ENCODE measurements at places on chromosomes 7 and 10.

DNA sequence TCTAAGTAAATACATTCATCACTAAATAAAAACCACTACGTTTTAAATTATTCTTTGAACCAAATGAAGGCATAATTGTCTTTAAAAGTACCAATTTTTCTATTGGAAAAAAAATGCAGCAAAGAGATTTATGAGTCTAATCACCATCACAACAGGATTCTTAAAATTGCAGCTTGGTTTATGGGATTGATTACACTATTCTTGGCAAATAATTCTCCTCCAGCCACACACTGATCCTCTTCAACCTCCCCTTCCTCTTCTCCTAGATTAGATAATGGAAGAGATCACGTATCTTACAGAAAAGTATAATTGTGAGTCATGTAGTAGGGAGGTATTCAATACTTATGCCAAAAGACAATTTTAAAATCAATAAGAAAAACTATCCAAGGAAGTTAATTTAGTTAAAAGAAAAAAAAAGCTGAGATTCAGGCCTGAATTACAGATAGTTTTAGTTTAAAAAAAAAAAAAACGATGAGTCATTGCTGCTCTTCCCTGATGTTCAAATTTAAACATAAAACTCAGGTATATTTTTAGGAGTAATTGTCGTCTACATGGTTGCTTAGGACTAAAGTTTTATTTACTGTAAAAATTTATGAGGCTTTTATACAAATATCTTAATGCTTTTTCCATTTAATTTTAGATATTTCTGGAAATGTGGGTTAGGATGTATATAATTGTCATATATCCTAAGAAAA, 133.7 kb upstream of the CDK1 start:
- no peak for DNase-seq

DNA sequence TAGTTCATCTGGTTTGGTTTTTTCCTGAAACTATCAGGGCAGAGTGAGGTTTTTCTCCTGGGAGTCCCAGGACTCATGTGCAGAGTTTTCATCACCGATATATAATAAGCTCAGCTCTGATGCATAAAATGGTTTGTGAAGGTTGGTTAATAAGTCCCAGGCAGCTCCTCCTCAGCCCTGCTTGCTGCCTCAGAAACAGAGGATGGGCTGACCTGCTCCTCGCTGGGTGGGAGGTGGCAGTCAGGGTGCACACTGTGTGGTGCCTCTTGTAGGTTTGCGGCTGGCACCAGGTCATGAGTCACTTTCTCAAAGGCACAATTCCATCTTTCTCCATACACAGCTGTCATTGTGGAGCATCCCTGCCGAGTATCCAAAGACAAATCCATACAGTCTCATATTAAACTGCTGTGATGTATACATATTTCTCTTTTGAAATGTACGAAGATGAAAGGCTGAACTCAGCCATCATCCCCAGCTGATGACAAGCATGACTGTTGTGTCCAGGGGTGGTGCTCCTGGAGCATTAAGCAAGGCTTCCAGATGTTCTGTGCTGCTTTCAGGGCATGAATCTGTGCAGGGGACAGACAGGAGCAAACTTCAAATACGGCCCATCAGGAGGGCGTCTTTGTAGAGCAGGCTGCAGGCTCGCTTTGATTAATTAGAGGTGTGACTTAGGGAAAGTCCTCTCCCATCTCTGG, 125.7 kb upstream of the NPS start:
- no peak for DNase-seq

DNA sequence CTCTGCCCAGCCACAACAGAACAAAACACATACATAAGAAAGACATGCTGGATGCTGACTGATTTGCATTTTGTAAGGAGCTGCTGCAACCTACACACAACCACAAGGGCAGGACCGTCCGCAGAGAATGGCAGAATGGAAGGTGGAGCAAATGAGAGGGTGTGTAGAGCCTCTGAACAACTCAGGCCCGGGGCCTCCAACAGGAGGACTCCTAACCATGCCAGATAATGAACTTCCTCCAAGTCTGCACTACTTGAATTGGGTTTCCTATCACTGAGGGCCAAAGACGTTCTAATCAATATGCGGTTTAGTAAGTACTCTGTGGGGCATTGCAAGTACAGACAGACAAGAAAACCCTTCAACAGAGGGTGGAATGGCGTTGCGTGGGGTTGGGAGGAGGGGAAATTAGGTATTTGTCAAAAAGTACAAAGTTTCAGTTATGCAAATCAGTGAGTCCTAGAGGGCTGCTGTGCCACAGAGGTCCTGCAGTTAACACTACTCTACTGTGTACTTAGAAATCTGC, 14.6 kb downstream of the VOPP1 start:
- DNase-seq, result no peak

DNA sequence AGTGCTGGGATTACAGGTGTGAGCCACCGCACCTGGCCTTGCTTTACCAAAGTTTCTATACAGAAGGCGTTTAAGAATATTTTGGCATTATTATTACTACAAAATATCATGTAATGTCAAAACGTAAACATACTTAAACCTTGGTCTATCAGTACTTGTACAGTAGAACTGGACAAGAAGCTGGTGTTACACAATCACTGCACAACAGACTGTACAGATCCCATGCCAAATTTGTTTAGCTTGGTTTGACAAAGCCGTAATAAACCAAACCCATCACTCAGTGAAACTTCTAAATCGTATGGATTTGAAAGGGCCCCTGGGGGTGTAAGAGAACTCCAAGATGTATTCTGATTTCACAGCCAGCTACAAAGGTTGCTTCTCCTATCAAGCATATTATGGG, 51.8 kb upstream of the RHEB start:
- DNase-seq, result no peak

- no peak for DNase-seq
Measured at GRCh38 chr7:120997882-120998474, 9.5 kb downstream of the CPED1 start.

GRCh38 chr7:154918741-154919140, 84.2 kb downstream of the PAXIP1 start:
- DNase-seq, result peak; percentile 36

GRCh38 chr10:18400201-18400905, 251.0 kb downstream of the NSUN6 start:
- no peak for DNase-seq

GRCh38 chr10:114902151-114902550, 35.8 kb upstream of the TRUB1 start:
- DNase-seq, result no peak

DNA sequence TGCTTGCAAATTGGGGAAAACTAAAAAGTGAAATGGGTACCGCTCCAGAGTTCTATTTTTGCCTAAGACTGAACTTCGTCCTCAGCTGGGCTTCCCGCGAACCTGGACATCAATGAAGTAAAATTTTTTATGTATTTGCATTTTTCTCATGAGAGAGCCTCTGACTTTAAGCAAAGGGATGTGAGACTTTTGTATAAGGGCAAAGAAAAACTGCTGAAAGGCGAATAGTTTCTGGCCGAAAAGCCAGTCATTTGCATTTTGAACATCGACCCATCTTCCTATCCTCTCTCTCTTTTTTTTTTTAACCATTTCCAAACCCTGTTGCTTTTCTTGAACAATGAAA, 573 bp downstream of the PMPCB start:
- no peak for DNase-seq

GRCh38 chr10:92997620-92998019, 63.0 kb upstream of the CYP26C1 start:
- DNase-seq, result no peak

- DNase-seq, result no peak
Measured at GRCh38 chr7:45937301-45937700, 16.2 kb upstream of the IGFBP3 start.

- DNase-seq, result no peak
Measured at GRCh38 chr10:3896161-3896560, 111.2 kb upstream of the KLF6 start.

DNA sequence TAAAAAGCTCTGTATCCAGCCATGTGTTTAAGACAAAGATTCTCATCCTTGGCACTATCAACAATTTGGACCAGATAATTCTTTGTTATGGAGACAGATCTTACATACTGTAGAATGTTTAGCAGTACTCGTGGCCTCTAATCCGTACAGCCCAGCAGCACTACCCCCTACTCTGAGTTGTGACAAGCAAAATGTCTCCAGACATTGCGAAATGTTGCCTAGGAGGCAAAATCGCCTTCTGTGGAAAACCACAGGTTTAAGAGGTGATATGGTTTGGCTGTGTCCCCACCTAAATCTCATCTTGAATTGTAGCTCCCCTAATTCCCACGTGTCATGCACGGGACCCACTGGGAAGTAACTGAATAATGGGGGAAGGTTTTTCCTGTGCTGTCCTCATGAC, 186.7 kb downstream of the CHCHD3 start:
- DNase-seq, result no peak

DNA sequence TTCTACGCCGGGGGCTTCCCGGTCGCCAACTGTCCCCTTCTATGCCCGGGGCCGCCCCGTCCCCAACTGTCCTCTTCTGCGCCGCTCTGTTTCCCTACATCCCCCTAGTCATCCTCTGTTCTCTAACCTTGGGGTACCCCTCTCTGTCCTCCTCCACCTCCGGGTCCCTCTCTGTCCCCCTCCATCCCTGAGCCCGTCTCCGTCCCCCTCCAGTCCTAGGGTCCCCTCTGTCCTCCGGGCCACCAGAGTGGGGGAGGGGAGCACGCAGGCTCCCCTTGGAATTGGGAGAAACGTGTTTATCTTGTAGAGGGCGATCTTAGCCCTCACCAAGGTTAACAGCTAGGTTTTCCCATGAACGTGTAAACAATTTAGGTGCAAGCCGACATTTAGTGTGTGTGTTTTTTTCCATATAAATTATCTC, 852 bp upstream of the KLF6 start:
- DNase-seq, result peak; percentile 67

DNA sequence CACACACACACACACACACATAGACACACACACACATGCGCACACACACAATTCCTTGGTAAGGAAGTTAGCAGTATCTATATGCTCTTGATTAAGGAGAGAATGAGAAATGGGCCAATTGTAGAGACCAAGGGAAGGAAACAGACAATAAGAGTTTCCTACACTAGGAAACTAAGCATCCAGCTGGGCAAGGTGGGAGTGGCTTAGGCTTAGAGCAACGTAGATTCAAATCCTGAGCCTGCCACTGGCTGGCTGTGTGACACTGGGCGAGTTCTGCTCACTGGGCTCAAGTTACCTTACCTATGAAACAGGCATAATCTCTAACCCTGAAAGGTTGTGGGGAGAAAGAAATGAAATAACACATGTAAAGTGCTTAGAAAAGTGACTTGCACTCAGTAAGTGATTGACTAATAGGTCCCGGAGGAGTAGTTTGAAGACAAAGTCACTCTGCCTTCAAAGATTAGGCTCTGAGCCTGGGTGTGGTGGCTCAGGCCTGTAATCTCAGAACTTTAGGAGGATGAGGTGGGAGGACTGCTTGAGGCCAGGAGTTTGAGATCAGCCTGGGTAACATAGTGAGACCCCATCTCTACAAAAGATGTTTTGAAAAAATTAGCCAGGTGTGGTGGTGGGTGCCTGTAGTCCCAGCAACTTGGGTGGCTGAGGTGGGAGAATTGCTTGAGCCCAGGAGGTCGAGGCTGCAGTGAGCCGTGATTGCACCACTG, 701.4 kb downstream of the PARD3 start:
- DNase-seq, result no peak

- no peak for DNase-seq
Measured at GRCh38 chr10:69087590-69088470, at the start of gene SRGN. Gene SRGN (plus strand): TSS chr10:69088103. CDS start chr10:69088158, 55 bp downstream.

- peak; percentile 29 for DNase-seq
Measured at GRCh38 chr10:113094114-113094486, 144.1 kb downstream of the TCF7L2 start.

- no peak for DNase-seq
Measured at GRCh38 chr7:80681272-80681885, 42.9 kb downstream of the CD36 start.

- no peak for DNase-seq
Measured at GRCh38 chr7:73626814-73627213, 2.5 kb upstream of the MLXIPL start.

DNA sequence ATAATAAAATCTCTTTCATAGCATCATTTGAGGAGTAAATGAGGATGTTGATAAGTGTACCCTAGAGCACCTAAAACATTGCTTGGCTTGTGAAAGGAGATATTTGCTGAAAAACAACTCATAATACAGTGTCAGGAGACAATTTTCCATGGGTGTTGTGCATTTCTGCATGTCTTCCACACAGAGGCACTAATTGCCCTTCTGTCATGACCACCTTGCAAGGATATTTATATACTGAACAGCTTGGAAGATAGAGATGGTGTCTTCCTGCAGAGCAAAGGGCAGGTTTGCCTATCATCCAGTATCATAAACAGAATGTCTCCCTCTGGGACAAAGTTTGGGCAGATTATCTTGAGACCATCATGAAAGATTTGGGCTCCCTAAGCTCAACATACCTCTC, 495.2 kb upstream of the LRRN3 start:
- DNase-seq, result no peak

GRCh38 chr7:135616136-135616535, 46.2 kb upstream of the STMP1 start:
- no peak for DNase-seq

- DNase-seq, result no peak
Measured at GRCh38 chr10:24843256-24843655, 109.2 kb downstream of the PRTFDC1 start.

DNA sequence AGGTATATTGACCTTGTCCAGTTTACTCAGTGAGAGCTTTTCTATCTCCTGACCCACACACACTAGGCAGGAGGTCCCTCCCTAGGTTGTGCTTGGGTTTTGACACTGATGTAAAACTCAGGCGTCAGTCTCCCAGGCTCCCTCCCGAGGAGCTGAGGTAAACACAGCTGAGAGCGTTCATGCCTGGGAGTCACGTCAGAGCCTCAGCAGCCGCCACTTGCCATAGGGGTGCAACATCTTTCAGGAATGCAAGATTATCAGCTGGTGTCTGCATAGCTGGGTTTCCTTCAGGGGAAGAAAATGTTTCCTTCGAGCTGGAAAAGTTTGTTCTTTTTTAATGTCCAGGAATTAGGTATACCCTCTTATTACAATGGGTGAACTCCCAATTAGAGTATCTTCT, 70.6 kb downstream of the FGFR2 start:
- peak; percentile 76 for DNase-seq

GRCh38 chr7:157397036-157397720, 60.4 kb downstream of the DNAJB6 start:
- DNase-seq, result no peak

DNA sequence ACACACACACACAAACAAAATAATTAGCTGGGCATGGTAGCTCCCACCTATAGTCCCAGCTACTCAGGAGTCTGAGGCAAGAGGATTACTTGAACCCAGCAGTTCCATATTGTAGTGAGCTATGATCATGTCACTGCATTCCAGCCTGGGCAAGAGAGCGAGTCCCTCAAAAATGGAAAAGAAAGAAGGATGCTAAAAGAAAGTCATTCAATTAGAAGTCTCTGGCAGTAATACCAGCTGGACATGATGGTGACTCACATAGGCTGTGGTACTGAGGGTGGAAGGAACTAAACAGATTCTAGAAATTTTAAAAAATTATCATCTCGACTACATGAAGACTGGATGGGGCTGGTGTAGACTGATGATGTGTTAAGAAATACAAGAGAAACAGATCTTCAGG, 385.3 kb downstream of the ETV1 start:
- DNase-seq, result peak; percentile 67

DNA sequence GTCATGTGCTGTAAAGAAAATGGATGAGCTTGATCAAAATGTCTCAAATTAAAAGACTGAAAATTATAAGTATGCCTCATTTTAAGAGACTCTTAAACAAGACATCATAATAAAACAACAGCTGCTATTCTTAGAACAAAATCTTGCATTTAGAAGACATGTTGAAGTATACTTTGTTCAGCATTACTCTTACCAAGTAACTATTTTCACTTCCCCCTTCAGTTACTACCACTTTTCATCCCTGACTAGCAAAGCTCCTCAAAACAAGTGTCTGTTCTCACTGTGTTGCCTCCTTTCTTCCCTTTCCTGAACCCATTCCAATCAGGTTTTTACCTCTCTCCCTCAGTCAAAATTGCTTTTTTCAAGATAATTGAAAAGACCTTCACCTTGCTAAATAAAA, 31.6 kb downstream of the ELAPOR2 start:
- DNase-seq, result no peak

All from foreskin keratinocyte (primary cell).